Kidney epithelial cell (primary cell): ENCODE measurements at places on chromosomes 1 and 21.

DNA sequence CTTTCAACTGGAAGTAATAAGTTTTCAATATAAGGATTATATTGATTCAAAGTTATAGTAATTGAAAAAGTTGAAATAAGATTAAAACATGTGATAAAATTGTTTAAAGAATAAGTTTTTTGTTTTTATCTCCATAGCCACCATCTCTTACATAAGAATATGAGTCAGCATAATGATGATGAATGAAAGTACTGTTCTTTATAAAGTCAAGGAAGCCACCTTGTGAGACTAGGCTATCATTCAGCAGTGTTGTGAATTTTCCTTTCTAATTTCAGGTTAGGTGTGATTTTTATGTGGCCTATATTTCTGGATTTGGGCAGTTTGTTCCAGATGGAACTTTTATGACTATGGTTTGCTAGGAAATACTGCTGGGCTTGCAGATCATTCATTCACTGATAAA is 22.4 kb upstream of the ASB17 start:
- DNase-seq, result no peak

DNA sequence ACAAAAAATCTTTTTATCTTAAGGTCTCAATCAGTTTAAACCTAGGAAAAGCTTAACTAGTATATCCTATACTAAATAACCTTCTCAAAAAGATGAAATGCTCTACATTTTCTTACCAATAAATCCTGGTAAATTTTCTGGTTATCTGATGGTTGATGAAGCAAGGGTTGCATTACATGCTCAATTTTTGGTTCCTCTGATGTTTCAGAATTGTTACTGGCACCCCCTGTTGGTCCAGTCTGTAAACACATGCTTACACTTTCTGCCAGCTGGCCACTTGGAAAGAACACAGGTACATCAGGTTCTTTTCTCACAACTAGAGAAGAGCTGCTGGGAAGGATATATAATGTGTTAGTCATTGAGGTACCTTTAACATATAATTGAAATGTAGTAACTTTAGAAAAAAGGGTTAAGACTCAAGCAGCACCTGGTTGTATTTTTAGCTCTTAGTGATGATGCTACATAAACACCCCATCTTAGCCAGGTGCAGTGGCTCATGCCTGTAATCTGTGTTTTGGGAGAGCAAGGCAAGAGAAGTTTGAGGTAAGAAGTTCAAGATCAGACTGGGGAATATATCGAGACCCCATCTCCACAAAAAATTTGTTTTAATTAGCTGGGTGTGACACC is 30.9 kb upstream of the TAL1 start:
- DNase-seq, result peak; percentile 2

GRCh38 chr1:241250465-241250864 is 106.5 kb downstream of the RGS7 start:
- DNase-seq, result no peak

DNA sequence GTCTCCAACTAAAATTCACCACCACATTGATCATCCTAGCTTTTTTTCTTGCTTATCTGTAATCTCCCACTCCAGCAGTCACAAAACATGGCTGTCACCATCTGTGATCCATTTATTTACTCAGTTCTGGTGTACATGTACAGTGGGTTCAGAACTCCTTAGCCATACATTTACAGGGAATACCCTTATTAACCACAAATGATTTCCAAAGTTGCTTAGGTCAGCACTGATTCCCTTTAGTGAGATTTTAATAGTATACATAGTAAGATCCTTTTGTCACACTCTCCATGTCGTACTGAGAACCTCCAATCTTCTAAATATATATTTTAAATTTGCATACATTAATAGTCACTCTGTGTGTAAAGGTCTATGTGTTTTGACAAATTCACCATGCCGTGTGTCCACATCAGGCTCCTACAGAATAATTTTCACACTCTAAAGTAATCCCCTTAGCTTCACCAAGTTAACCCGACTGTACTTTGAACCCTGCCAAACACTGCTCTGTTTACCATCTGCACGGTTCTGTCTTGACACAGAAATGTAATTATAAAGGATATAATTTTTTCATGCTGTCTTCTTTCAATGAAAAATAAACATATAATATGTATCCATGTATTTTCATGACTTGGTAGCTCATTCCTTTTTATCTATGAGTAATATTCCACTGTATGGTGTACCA is 473.6 kb upstream of the ZP4 start:
- DNase-seq, result no peak

DNA sequence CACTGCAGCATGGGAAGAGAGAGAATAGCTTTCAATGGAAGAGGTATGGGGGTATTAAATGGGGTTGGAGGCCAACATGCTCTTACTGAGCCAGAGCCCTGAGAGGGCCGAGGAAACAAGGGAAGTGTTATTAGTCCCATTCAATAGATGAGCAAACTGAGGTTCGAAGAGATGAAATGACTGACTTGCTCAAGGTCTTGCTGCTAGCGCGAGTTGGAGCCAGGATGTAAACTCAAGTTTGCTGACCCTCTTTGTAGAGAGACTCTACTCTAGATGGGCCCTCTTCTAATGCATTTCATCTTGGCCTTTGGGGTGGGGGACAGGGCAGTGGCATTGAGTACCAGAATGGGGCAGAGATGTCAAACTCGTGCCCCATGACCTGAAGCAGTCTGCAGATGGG is 319.5 kb downstream of the RPS6KC1 start:
- no peak for DNase-seq

DNA sequence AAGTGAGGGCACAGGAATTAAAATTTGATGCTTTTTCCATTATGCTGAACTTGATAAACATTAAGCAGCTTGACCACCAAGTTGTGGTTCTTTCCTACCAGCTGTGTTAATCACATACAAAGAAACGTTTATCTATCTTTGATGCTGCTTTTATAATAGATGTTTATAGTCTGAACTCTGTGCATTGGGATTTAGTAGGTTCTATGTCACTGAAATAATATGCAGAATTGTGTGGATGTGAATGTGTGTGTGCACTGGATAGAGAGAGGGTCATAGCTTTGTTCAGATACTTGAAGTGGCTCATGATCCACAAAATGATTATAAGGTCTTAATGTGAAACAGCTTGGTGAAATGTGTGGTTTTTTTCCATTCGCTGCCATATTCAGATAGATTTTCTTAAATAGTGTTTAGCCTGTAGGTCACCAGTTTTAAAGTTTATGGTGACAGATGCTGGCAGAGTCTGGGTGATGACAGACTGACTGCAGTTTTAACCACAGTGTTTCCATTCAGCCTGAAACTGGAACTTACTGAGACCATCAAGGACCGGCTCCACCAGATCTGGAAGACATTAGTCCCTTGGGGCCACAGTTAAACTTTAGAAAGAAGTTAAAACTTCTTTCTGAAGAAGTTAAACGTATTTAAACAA is 10.2 kb downstream of the DDI2 start:
- no peak for DNase-seq

DNA sequence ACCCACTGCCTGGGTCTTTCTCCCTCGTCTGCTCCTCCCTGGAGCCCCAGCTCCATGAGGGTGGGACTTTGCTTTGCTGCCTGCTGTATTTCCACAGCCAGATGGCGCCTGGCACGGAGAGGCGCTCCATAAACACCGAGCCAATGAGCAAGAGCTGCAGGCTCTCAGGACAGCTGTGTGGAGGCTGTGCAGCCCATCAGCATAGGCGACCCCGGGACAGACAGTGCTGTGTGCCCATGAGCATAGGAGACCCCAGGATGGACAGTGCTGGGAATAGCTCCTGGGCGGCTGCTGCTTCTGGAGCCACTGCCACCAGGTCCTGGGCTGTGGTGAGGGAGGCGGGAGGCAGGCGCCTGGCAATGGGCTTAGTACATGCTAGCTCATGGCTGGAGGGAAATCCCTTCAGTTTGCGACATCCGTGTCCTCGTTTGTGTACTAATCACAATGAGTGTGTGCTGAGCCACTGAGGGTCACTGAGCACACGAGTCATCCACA is 29.2 kb downstream of the CEP104 start:
- DNase-seq, result no peak

DNA sequence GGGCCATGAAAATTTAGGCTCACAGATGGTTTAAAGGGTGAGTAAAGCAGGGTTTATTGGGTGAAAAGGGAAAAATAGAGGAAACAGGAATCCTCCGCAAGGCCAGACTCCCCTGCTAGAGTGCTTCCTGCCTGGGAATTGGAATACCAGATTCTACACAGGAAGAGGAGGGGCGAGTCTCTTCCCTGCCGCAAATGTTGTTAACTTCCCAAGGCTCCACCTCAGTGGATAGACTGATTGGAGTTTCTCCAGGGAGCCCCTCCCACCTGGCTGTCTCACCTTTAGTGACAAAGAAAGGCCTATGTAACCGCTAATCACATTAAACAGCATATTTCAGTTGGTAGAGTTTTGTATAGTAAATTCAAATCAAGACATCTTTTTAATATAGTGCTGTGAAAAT is 1450.1 kb downstream of the KCNT2 start:
- no peak for DNase-seq

- no peak for DNase-seq
Measured at GRCh38 chr1:182229921-182230491, 161.6 kb downstream of the GLUL start.

DNA sequence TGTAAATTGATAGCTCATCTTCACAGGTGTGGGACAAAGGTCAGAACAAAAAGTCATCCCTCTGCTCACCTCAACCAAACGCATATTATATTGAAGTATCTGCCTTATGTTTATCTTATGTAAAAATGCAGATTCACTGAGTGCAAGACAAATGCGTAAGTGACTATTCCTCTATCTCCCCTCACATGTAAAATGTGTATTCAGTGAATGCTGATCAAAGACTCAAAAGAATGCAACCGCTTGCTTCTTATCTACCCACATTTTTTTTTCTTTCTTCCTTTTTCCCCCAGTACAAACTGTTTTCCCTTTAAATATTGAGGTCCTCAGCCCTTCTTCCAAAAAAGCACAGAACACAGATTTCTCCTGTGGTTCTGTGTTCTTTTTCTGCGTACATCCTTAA is 1882.9 kb downstream of the NCAM2 start:
- DNase-seq, result no peak

GRCh38 chr1:1431845-1432273 is 3.6 kb upstream of the VWA1 start:
- DNase-seq, result no peak

DNA sequence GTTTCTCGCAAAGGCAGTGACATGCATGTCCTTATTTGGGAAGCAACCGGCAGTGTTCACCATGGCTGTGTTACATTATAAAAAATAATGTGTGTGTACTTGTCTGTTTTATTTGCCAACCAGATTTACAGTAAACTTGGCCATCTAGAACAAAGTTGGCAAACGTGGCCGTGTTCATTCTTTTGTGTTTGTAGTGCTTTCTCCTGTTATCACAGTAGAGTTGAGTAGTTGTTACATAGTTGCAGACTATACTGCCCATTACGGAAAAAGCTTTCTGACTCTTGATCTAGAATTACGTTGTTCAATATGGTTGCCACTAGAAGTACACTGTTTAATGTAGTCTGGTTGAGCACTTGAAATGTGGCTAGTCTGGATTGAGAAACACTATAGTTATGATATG is 19.4 kb downstream of the SOAT1 start:
- no peak for DNase-seq

GRCh38 chr21:43931489-43931888 is 66.5 kb downstream of the AGPAT3 start:
- no peak for DNase-seq

GRCh38 chr1:221711063-221711577 is 30.8 kb downstream of the DUSP10 start:
- no peak for DNase-seq

DNA sequence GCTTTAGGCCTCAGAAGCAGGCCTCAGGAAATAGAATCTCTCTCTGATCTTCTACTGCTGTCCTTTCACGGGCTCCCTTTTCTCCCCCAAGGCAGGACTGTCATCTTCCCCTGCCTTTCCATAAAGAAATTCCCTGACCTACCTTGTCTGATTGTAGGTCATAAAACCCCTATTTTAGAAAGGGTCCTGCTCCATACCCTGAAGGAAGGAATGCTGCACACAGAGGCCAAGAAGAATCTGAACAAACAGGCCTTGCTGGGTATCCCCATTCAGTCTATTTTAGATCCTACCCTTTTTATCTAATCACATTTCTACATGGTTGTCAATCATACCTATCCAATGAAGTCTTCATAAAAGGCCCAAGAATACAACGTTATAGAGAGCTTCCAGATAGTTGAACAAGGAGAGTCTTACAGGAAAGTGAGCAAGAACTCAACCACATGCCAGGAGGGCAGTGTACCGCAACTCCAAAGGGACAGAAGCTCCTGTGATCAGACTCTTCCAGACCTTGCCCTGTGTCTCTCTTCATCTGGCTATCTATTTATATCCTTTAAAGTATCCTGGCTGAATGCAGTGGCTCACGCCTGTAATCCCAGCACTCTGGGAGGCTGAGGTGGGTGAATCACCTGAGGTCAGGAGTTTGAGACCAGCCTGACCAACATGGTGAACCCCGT is 93.1 kb downstream of the SLC16A1 start:
- peak; percentile 34 for DNase-seq

DNA sequence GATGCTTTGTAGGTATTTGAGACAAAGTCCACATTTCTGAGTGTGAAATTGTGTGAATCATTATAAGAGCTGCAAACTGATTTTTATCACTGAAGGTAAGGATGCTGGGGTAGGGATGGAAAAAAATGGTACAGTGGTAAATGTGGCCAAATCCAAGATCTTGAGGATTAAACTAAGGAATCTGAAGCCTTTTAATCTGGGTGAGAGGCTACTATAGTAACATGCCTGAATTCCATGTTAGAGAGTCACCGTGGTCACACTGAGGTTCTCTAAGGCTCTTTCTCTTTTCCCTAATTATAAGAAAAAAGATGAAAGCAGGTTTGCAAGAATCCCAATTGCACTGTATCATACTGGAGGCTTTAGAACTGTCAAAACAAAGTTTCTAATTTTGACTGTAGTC is 17.6 kb downstream of the PTGER3 start:
- DNase-seq, result no peak

DNA sequence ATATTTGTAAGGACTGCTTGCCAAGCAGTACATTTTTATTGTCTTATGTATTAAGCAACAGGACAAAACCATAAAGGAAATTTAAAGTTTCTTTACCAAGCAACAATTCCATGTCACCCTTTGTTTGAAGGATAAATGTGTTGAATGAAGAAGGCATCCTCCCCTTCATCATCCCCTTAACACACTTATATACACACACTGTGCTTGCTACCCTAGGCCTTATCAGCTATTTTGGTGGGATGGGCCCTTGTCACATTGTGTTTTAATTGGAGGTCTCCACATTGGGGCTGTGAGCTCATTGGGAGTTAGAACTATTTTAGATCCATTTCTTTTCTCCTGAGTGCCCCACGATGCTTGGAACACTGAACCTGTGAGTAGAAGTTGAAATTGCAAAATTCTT is 1.9 kb downstream of the VANGL1 start:
- no peak for DNase-seq

DNA sequence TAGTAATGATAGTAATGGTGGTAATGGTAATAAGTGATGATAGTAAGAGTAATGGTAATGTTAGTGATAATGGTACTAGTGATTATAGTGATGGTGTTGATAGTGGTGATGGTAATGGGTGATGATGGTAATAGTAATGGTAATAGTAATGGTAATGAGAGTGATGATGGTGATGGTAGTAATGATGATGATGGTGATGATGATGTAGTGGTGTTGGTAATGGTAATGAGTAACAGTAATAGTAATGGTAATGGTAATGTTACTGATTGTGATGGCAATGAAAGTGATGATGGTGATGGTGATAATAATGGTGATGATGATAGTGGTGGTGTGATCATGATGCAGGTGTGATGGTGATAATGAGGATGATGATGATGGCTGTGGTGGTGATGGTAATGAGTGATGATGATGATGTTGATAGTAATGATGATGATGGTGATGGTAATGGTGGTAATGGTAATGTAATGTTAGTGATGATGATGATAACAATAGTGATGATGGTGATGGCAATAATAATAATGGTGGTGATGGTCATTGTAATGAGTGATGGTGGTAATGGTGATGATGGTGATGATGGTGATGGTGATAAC is 235.0 kb downstream of the MATN1 start:
- no peak for DNase-seq
